ENCODE measurements at places on chromosomes 11 and 22.

DNA sequence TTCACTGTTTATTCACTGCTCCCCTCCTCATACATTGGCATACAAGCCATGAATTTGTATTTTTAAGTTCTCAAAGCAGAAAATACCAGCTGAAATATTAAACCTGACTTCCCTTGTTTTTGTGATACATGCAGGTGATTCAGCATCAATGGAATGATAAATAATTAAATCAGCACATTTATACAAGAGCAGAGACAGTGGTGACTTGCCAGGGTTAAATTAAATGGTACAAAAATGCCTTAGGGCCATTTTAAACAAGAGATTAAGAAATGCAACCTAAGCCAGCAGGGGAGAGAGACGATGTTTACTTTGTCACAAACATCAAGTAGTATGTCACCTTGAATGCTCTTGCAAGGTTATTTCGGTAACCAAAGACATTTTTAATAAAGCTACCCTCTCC, 95.9 kb upstream of the DDI1 start:
- DNase-seq = no peak

- peak; percentile 63 for DNase-seq
These were observed 1.1 kb downstream of the CAVIN3 start for GRCh38 chr11:6319001-6319703.

- no peak for DNase-seq
These were observed 555.0 kb downstream of the MN1 start for GRCh38 chr22:27246558-27246957.

DNA sequence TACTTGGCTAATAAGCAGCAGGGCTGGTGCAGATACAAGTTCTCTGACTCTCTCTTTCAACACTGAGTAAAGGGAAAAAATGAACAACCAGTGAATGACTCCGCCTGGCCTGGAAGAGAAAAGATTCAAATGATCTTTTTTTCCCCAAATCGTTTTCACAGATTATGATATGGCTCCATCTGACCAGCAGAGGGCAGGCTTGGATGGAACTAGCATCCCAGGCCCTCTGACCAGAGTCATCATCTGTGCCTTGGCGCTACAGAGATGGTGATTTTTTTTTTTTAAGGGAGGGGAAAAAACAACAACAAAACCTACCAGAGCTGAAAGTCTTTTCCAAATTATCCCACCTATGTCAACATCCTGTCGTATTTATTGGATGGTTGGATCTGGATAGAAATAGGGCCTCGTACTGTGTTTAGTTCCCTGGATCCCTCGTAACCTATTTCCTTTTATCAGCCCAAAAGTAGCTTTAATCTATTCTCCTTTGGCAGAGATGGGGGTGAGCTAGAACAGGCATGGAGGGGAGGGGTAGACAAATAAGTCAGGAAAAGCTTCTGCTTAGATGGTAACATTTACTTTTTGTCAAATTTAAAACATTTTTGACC, 69.7 kb downstream of the PRSS23 start:
- DNase-seq = peak; percentile 63

DNA sequence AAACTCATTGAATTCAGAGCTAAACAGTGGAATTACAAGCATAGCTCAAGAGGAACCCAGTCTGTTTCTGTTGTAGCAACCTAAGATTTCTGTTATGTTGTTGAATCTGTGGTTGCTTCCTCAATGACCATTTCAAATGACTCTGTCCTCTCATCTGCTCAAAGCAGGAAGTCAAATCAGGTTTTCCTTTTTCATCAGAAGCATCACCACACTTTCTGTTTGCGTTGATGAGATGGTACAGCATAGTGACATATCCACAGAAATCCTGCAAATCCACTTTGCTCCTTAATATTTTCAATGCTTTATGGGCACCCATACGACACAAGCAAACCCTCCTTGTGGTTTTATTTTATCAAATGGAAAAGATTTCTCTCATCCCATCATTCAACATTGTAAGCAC, 12.6 kb upstream of the UCP2 start:
- no peak for DNase-seq

GRCh38 chr11:129969920-129970319, 32.7 kb downstream of the PRDM10 start:
- peak; percentile 16 for DNase-seq

GRCh38 chr11:111778047-111778558, 11.9 kb upstream of the PPP2R1B start:
- DNase-seq = no peak

DNA sequence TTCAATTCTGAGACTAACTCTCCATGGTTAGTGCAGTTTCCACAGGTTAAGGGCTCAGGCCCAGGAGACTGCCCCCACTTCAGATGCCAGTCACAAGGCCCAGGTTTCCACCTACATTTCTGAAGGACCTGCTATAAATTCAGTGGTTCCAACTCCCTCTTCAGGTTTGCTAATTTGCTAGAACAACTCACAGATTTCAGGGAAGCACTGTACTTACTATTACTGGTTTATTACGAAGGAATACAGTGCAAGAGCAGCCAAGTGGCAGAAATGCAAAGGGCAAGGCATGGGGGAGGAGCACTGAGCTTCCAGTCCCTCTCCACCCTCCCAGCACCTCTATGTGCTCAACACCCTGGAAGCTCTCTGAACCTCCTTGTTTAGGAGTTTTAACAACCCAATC, 39.3 kb upstream of the SPON1 start:
- no peak for DNase-seq

GRCh38 chr11:65489706-65490320, 9.0 kb upstream of the MALAT1 start:
- DNase-seq = peak; percentile 72

DNA sequence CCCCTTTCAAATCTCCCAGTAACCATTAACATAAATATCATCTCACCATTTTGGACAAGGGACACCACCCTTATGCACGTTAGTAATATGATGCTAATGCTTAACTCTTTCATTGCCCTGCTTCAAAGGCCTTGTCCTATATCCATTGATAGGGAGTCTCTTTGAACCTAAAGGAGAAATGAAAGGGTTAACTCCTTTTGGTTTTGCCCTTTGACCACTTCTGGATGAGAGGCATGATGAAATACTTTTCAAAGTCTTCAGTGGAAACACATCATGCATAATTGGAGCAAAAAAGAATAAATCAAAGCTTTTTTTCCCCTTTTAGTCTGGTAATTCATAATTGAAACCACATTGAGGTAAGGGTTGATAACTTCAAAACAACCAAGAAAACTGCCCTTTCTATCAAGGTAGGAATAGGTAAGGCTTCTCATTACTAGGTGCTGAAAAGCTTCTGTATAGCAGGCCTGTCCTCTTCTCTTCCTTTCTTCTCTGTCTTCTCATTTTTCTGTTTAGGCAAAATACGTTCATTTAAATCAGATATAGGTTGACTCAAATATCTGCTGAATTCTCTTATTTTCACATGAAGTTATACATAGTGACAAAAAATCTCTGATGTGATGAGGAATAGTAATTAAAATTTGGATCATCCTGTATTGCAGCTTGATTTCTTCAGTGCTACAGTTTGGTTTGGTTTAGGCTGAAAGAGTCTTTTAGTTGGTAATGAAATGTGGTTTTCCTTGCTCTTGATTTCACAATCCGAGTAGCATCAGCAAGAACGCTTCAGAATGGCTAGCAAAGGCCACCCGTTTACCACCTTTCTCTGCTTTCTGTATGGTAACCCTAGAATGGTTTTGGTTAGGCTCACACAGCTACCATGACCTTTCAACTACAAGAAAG, 94.8 kb downstream of the EXT2 start:
- no peak for DNase-seq

- DNase-seq = no peak
These were observed 35.4 kb downstream of the C22orf42 start for GRCh38 chr22:32123657-32124056.

DNA sequence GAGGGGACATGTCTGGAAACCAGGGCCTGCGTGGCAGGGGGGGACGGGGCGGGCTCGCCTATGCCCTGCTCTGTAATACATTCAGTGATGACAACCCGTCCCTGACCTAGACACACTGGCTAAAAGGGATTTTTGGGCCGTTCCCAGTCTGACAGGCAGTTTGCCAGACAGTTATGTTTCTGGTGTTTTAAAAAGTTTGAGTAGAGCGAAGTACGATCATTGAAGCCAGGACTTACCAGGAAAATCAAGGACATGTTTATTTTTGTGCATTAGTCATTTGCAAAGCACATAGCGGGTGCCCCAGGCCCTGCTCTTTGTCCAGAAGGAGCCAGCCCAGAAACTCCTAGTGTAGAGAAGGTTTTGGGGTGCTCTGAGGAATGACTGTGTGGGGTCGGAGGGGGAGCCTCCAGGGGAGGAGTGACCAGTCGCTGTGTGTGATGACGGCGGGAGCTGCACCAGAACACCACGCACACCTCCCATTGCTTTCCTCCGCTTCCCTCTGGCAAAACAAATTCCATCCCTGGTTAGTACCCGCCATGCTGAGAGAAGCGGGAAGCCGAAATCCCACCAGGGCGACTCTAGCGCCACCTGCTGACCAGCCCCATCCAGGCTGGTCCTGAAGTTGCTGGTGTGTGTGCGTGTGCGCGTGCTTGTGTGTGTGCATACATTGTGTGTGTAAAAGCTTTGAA, 50.8 kb downstream of the FBLN1 start:
- peak; percentile 93 for DNase-seq

DNA sequence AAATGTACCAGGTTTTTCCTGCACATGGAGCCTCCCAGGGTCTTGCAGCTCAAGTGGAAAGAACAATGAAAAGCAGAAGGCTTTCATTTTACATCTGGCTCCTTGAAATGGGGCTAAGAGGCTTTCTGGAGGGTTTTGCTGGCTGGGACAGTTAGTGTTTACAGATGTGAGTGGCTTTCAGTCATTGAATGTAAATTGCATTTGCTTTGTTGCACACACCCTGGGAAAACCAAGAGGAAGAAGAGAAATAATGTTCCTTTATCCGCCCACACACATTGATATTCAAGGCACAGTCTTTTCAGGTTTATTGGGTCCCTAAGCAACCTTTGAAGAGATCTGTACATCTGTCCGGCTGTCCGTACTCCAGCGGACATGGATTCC, 144.5 kb downstream of the SPON1 start:
- no peak for DNase-seq

GRCh38 chr22:22667966-22668880, 23.8 kb downstream of the GGTLC2 start:
- DNase-seq = no peak

- peak; percentile 88 for DNase-seq
These were observed 10.9 kb upstream of the APOBEC3C start for GRCh38 chr22:39003165-39003638.

GRCh38 chr11:102610200-102610599, 14.9 kb downstream of the MMP20 start:
- no peak for DNase-seq

DNA sequence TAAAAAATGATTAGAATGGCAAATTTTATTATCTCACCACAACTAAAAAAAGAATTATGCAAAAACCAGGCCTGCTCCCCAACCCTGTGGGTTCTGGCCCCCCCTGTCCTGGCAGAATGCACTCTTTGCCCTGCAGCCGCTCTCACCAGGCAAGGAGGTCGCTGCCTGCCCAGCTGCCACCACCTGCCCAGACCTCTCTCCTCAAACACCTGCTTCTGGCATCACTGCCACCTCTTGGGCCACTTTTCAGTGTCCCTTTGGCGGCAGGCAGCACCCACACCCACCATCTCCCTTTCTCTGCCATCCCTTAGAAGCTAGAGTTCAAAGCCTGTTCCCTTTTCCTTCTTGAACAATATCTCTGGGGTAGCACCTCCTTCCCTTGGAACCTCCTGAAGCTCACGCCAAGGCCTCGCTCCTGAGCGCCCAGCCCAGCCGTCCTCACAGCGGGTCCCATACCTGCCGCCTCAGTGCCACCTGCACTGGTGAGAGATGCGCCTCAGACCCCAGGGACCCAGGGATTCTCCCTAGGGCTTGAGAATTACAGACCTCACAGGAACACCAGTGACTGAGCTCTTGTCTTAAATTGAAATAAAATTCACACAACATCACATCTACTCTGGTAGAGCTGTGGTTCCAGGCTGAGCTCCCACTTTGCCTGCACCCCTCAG, 44.6 kb downstream of the SGSM3 start:
- DNase-seq = no peak

All from fibroblast of skin of scalp (primary cell).